Smooth muscle cell of the coronary artery (primary cell): ENCODE measurements at places on chromosomes 3 and 15. TPM values are rescaled to one million over a fixed set of nuclear protein-coding genes. Genes with fewer than 3 reads are reported as not detected.

Gene CCDC39
- not detected in 2 replicates for total RNA-seq

Gene PLSCR4
- 37.4 and 52.2 TPM in 2 replicates for total RNA-seq

Gene APOD
- total RNA-seq = 0.08 and 11.8 TPM in 2 replicates

Gene DCBLD2
- total RNA-seq = 64.9 and 171 TPM in 2 replicates

Gene EXD1
- total RNA-seq = not detected in 2 replicates

Gene POPDC2
- total RNA-seq = 0.15 and 0.47 TPM in 2 replicates

Gene NUSAP1
- 3.6 and 13.5 TPM in 2 replicates for total RNA-seq

Gene SKOR1
- total RNA-seq = under 0.01 TPM in 1 of 2 replicates, not detected in the other

Gene SEMA7A
- total RNA-seq = 2.6 and 4.7 TPM in 2 replicates

Gene SEMA5B
- under 0.01 TPM in 1 of 2 replicates, not detected in the other for total RNA-seq

Gene CYP1A2
- not detected in 2 replicates for total RNA-seq

Gene GXYLT2
- 24.9 and 49.7 TPM in 2 replicates for total RNA-seq

Gene PTH1R
- total RNA-seq = 0.15 and 2.6 TPM in 2 replicates

Gene MCTP2
- total RNA-seq = 3.1 and 4.7 TPM in 2 replicates

Gene GNB4
- total RNA-seq = 40.2 and 54.2 TPM in 2 replicates

Gene SMCO1
- not detected in 2 replicates for total RNA-seq
